Stimulated activated CD4-positive, alpha-beta T cell treated with anti-CD3 and anti-CD28 coated beads, Interleukin-4, amount 100 ng/mL, for 48 hours (primary cell): ENCODE measurements at places on chromosomes 12 and 14.

DNA sequence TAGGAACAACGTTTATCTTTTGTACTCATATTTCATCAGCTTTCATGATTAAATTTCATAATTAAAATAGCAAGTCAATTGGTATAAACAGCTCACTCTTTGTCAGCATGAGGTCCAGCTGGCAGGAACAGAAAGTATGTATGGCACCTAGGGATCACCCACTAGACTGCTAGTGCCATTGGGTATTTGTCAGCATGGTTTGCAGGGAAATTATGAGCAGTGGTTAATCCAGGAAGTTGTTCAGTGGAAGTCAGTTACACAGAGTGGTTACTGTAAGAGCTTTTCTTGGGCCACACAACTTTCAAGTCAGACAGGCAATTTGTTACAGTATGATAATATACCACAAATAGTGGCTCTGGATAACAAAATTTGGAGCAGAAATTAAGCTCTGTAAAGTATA, 340.3 kb upstream of the RGS6 start:
- DNase-seq = no peak

GRCh38 chr12:48451372-48451771, 21.0 kb upstream of the ANP32D start:
- DNase-seq = no peak

GRCh38 chr12:28489246-28489645, 299.0 kb downstream of the CCDC91 start:
- no peak for DNase-seq

DNA sequence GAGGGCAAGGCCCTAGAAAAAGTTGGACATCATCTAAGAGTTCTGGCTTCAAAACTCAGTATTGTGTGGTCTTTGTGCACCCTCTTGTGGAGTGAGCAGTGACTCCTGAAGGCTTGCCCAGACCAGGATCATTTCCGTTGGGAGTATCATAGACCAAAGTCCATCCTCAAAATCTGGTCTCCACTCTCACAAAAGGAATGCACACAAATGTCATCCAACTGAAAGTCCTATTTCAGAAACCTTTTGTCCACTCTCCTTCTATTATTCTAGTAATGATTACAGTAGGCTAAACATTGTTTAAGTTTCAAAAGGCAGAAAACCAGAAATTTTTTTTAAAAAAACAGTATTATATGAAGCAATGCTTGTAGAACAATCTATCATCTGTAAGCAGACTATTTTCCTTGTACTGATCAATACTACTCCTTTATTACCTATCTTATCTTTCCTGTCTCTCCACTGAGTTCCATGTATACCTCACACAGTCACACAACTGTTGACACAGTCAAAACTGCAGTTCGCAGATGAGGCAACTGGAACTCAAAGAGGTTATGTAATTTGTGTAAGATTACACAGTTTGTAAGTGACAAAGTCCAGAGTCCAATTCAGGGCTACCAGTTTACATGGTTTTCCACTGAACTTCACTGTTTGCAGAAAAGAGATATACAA, 41.4 kb downstream of the COX16 start:
- no peak for DNase-seq

DNA sequence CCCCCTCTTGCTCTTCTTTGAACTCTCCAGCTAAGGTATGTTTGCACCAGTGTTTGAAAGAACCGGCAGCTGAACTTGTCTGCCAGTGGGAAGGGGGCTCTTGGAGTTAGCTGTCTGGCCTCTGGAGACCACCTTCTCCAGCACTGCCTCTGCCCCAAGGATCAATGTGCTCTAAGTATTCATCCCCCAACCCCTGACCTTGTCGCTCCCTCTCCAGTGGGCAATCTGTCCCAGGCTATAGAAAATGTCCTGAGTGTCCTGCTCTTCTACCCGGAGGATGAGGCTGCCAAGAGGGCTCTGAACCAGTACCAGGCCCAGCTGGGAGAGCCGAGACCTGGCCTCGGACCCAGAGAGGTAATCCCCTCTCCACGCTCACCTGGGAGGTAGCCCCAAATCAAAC, 2.8 kb downstream of the P3H3 start:
- no peak for DNase-seq

- DNase-seq = no peak
Measured at GRCh38 chr12:48816143-48816854, 2.0 kb upstream of the CACNB3 start.

DNA sequence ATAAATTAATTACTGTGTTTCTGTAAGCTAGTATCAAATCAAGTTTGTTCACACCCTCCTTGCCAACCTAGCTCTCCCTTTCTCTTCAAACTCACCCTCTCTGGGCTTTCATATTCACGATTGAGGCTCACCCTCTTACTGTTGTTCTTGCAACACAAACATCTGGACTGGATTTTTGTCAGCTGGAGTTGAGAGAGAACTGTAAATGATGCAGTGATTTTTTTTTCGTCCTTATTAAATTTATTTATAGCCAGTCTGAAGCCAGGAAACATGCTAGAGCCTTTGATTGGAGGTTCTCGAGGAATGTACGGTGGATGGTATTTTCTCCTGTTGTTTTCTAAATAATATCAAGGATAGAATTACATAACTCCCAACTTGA, 485.1 kb downstream of the ZFP36L1 start:
- no peak for DNase-seq

- no peak for DNase-seq
Measured at GRCh38 chr12:118327391-118327790, 45.3 kb downstream of the TAOK3 start.

GRCh38 chr14:78448164-78449094, 278.3 kb downstream of the NRXN3 start:
- peak; percentile 10 for DNase-seq

DNA sequence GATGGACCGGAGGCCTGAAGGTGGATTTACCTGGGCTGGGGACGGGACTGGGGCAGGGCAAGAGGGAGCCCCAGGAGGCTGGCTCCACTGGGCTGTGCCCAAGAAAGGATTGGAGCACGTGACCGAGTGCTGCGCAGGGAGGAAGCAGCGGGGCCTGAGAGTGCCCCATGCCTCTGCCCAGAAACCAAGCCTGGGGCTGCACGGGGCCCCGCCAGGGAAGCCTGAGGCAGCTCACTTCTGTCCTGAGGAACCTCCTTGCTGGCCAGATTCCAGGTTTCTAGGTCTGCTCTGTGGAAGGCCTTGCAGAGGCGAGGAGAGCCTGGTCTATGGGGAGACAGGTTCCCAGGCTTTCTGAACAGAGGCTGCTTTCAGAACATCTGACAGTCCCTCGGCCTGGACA, 10.4 kb downstream of the NGB start:
- DNase-seq = no peak

GRCh38 chr14:66496911-66497310, 10.7 kb downstream of the CCDC196 start:
- no peak for DNase-seq

DNA sequence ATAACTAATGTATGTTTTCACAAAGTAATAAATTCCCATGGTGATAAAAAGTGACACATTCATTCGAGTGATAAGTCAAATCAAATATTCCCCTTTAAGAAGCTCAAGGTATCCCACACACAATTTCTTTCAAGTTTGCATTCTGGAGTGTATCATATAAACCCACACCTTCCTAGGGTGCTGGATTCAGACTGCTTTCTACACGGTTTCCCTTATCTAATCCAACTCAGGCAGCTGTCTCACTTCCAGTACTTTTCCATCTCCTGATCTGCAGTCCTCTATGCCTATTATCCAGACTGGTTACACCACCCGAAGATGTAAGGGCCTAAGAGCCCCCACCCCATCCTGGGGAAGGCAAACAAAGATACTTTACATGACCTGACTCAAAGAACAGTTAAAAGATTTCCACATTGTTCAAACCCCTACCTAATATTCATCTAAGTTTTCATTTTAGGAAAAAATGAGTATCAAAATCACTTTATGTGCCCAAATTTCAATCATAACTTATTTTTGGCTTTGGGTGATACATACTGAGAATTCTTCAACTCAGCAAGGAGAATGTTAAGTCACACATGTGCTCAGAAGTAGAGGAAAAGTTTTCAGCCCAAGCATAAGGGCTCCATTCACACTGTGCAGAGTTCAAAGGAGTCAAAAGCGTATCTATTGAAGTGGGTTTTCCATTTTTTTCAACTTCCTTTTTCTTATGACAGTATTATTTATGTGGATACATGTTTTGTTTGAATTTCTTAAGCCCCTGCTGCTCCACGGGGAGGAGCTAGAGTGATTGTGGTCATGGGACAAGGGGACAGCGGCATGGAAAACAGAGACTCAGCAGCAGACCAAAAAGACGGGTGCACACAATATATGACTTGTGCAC, 41.8 kb downstream of the CORO1C start:
- DNase-seq = no peak

- DNase-seq = no peak
Measured at GRCh38 chr12:52614381-52615207, 3.8 kb downstream of the KRT73 start.

DNA sequence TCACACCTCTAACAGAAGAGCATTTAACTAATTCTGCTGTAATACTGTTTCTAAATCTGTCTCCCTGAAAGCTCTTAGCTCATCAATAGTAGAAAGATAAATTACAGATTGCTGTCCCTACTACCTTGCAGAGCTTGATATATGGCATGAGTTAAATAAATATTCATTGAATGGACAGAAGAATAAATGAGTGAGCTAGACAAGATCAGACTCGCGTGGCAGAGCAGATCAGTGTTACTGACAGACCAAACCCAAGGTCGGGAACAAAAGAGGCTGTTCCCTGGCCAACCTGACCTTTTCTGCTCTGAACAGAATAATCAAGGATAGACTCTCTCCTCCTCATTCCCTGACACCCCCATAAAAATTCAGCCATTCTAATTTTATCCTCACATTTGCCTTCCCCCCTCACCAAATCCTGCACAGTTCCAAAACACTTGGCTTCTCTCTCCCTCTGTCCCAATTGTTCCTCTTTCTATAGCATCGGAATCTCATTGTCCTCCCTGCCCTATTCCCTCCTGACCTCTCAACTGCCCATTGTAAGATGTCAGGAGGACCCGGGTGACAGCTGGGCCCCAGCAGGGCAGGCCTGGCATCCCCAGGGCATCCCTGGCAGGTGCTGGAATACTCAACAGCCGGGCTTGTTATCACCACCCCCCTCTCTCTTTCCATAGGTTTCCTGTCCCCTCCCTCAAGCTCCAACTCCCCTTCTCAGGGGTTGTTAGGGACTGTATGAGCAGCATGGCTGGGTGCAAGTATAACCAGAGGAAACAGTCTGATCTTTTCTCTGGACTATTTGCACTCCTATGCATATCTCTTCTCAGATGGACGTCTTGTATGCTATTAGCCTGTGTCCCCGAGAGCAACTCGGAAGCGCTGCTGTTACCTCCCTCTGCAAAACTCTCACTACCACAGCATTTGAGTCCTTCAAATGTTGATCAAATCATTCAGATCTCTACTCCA, 19.9 kb downstream of the NEUROD4 start:
- no peak for DNase-seq

- DNase-seq = no peak
Measured at GRCh38 chr14:34030864-34031263, 80.0 kb upstream of the EGLN3 start.

DNA sequence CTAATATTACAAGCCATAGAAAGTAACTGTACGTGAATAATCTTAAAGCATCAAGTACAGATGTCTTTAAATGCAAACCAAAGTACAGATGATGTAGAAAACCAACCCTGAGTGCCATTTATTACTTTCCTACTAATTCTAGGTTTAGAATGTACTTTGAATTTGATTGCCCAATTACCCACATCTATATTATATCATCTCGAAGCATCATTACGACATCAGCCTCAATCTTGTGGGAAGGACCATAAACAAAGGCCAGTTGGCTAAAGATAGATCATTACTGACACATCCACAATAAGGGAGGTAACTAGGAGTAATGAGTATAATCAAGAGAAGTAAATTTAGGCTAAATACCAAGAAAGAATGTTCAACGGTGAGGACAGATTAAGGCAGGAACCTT, 478.9 kb downstream of the BCAT1 start:
- DNase-seq = no peak

GRCh38 chr14:52124791-52125684, 56.2 kb upstream of the NID2 start:
- DNase-seq = no peak

- peak; percentile 55 for DNase-seq
Measured at GRCh38 chr14:49992901-49993339, 100.0 kb downstream of the ARF6 start.

DNA sequence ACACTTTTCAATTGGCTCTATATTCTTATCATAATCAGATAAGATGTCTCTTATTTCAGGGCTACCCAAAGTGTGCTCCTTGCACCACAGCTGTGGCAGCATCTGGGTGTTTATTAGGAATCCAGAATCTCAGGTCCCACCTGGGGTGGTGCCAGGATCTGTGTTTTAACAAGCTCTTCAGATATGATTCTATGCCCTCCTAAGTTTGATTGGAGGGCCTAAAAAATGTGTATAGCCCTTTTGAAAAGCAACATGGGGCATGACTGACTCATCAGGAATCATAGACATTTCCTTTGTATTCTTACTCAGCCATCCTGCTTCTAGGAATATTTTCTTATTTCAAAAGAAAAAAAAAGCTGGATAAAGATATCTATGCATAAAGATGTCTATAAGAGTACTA, 103.1 kb downstream of the HELB start:
- no peak for DNase-seq
